ENCODE measurements at places on chromosomes 11 and 22.

DNA sequence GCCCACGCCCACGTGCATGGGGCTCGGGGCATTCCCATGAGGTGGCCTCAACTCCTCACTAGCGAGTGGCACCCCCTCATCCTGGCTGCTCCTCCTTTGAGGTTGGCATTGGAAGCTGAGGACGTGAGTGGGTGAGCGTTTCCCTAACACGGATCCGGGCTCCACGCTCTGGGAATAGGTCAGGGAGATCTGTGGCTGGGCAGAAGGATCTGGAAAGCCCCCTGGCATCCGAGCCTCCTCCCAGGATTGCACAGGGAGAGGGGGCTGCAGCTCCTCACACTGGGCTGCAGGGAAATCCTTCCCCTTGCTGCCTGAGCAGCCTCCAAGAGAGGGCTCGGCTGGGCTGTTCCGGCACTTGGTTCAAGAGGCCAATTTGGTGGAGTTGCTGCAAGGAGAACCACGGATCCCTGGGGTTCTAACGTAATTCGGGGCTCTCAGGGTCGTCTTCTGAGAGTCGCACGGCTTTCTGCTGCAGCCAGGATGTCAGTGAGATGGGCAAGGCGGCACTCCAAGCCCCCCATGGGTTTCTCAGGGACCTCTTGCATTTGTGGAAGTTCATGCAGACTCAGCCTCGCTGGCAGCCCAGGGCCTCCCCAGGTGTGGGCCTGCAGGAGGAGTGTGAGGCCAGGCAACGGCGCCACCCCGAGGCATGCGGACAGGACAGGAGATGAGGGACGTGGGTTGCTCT lies 1119.0 kb downstream of the BRD1 start:
- no peak for DNase-seq

GRCh38 chr11:65613091-65613928 lies 711 bp downstream of the MAP3K11 start:
- no peak for DNase-seq

GRCh38 chr11:64800303-64801157 lies 2.5 kb downstream of the MAP4K2 start:
- no peak for DNase-seq

GRCh38 chr22:42434748-42435425 lies 2.7 kb upstream of the NFAM1 start:
- no peak for DNase-seq

- DNase-seq, result no peak
Observed at GRCh38 chr22:36386900-36387708, 663 bp downstream of the MYH9 start.

- no peak for DNase-seq
Observed at GRCh38 chr11:13463779-13464290, 813 bp upstream of the BTBD10 start.

DNA sequence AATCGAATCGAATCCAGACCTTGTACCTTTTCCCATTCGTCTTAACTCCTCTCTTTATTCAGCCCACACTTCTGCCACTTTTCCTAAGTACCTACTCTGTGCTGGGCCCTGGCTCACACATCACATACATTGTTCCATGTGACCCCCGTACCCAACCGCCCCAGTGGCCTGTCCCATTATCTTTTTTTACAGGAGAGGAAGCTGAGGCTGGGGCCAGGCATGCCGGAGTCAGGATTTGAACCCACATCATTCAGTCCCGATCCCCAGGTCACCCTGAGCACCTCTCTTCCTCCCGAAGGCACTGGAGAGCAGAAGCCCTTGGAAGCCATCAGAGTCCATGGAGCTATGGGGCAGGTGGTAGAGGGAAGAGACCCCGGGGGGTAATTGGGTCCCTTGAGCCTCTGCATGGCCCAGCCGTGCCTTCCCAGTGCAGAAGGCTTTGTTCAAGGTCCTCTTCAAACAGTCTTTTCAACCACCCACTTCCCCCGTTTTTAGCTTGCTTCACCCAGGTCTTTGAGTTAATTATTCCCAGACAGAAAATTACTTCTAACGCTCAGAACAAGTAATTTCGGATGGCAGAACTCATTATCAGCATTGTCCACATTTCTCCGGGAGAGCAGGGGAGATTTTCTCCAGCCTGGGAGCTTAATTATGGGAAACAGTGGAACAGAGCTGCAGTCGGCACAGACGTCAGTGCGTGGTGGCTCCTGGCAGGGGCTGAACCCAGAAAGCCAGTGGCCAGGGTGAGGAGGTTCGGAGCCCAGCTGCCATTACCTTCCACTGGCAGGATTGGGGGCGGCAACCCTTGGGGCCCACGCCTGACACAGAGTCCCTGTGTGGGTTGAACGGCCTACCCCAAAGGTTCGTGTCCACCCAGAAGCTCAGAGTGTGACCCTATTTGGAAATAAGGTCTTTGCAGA lies 82.4 kb upstream of the RTL6 start:
- DNase-seq, result no peak

DNA sequence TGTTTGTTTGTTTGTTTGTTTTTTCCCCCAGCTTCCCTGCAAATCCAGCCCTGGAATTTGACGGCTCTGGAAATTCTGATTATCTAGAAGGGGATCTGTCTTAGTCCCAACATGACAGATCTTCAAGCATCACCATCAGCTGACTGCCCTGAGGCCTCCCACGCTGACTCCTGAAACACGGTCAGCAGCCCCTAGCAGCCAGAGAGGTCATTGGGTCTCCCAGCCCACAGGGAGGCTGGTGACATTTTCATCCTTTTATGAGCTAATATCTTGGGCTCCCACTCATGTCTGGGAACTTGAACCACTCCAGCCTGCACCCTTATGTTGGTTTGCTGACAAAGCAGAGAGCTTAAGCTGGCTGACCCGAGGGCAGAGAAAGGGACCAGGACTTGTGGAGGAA lies 66.0 kb upstream of the TIMP3 start:
- DNase-seq, result no peak

- no peak for DNase-seq
Observed at GRCh38 chr11:97614606-97615005, 1224.8 kb downstream of the JRKL start.

DNA sequence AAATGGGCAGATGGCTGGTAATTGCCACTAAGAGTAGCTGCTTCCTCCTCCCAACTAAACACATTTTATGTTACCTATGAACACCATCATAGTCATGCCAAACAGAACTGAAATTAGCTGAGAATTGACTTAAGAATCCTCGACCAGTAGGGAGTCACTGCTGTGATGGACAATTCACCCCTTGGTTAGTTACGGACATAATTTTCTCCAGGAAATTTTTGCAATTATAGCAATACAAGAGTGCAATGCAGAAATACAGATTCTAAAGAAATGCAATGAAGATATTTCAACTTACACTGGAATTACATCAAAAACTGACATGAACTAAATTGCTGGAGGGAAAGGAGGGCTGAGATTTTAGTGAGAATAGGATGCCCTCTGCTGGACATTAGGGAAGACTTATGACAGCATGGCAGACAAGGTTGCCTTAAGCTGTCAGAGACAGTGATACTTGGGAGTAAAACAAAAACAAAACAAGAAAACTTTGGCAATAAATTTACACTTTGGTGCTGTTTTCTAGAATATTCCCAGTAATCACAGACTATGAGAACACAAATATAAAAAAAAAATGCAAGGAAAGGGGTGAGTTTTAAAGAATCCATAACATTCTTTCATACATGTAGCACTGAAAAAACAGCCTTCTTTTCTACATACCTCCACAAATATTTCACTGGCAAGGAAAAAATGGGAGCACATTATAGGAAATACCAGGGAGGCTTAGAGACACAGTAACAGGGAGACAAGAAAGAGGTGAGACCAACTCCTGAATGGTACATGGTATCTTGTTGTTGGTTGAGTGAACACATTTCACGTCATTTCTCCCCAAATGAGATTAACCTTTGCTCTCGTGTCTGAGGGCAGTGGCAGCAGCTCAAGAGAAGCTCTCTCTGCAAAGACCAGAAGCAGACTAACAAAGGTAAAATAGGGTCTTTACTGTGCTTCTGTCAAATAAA lies 11.2 kb upstream of the PPP2R1B start:
- DNase-seq, result no peak

- no peak for DNase-seq
Observed at GRCh38 chr11:46290598-46291309, 13.3 kb downstream of the CREB3L1 start.

DNA sequence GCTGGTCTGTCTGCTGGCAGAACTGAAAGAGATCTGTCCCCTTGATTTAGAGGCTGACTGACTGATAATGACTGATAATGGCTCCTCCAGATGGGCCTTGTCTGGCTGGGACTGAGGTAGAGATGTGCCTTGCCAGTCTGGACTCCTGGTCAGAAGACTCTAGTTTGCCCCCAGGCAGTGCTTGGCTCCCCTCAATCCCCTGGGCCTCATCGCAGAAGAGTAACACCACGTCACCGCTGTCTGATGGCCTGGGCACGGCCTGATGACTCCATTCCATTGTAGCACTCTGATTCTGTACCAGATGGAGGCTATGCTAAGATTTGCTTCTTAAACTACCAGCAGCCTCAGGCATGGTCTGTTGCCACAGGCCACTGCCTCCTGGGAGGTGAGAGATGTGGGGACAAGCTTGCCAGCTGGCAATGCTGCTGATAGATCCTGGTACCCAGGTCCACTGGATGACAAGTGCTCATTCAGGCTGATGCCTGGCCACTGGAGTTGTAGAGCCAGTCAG lies 19.1 kb downstream of the CYB5R2 start:
- no peak for DNase-seq

- DNase-seq, result no peak
Observed at GRCh38 chr11:114280696-114281095, 15.5 kb upstream of the NNMT start.

GRCh38 chr11:104872393-104872792 lies 25.9 kb downstream of the CASP12 start:
- DNase-seq, result no peak

DNA sequence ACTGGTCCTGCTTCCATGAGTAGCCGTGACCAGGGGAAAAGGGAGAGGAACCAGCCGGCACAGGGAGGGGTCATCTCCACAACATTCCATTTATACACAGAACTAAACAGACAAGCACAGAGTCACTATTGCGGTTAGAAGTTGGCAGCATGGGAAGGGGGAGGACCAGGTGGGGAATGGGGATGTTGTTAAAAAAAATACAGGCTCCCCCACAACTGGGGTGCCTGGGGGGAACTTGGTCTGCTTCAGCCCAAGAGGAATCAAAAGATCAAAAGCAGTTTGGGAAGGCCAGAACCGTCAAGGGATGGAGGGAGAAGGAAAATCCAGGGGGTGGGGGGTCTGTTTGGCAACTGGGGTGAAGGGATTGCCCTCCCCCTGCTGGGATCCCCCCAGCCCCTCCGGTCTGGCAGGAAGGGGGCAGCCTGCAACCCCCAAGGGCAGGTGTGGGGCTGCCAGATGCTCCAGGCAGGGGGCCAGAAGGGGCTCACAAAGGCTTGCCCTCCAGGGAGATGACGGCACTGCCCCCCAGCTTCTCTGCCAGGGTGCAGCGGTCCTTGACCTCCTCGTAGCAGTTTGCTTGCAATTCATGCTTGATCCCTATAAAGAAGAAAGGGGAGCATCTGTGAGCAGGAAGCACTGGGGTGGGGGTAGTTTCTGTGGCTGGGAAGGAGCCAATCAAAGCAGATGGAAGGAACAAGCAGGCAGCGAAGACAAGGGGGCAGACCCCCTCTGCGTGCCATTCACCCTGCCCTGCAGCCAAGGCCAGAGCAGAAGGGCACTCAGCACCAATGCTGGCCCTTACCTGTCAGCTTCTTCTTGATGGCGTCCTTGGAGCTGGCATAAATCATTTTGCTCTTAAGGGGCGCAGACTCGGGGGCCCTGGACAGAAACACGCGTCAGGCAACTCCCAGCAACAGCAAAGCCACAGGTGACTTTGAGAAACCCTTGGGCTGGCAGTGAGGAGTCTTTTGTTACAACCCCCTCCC lies 2.8 kb downstream of the CFL1 start:
- no peak for DNase-seq

DNA sequence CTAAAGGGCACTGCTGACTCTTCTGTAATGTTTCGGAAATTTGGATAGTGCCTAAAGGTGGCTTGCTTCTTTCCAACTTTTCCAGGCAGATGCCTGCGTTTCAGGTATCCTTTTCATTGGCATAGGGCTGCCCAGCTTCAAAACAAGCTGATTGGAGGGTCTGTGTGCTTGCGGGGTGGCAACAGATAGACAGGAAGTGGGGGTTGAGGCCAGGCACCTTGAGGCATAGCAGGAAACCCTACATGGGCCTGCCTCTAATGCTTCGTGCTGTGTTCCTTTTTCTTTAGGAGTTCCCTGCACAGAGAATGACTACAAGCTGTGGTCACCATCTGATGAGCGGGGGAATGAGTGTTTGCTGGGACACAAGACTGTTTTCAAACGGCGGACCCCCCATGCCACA lies 92.2 kb upstream of the SORL1-AS1 start:
- DNase-seq, result no peak

DNA sequence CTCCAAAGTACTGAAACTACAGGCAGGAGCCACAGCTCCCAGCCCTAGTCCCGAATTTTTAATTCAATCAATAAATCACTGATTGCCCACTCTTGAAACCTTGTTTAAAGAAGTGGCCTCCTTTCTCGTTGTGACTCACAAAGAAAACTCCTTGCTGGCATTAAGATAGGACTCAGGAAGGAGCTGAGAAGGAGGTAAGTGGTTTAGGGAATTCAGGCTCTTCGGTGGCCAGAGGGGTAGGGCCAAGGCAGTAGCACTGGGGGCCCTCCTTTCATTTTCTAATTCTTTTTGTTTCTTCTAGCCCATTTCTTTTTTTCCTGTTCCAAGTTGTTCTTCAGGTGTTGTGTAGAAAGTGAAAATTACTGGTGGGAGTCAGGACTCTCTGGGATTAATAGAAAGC lies 86.2 kb upstream of the OR9Q1 start:
- no peak for DNase-seq

- no peak for DNase-seq
Observed at GRCh38 chr11:73753938-73754337, 6.9 kb downstream of the RAB6A start.

DNA sequence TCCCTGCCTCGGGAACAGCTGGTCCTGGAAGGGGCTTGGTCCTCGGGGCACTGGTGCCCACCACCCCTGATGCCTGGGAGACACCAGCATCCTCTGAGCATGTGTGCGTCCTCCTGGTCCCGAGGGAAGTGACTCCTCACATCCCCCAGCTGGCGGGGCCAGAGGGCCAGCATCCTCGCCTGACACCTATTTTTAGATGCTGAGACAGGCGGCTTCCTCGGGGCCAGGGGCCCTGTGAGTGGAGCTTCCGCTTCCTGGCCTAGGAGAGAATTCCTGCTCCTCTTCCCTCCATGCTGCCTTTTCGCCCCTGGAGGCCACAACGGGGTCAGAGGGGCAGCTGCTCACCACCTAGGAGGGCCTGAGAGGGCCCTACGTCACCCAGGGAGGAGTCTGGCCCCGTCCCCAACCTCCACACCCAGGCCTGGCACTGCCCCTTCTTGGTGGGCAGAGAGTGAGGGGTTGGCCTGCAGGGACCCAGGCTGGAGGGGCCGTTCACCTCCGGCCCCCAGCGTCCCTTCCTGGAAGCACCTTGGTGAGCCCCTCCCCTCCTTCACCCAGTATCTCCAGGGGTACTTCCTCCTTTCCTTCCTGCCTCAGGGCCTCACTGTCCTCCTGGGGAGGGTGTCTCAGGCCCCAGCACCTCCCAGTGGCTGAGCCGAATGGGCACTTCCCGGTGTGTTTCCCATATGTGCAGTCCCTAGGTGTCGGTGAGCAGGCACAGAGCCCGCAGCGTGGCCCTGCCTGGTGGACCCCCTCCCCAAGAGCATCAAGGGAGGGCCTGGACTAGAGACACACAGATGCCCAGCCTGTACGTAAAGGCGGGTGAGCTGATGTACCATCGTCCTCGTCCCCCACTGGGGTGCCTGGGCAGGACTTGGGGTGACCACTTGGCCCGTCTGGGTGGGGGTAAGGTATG lies 6.1 kb downstream of the CD81 start:
- no peak for DNase-seq

GRCh38 chr11:87405843-87406242 lies 368.1 kb downstream of the TMEM135 start:
- DNase-seq, result no peak
